ENCODE measurements at places on chromosomes 12 and 14. TPM values are rescaled to one million over a fixed set of nuclear protein-coding genes. Genes with fewer than 3 reads are reported as not detected.

The AQP2 gene
- not detected for total RNA-seq

The BATF gene
- total RNA-seq, result 3.2 TPM

The KRT2 gene
- total RNA-seq, result not detected

The TC2N gene
- total RNA-seq, result 16.8 TPM

The OR4E2 gene
- not detected for total RNA-seq

The RASSF9 gene
- total RNA-seq, result 7.7 TPM

The MRPL42 gene
- total RNA-seq, result 61.4 TPM

The ARG2 gene
- 61.5 TPM for total RNA-seq

The TMEM233 gene
- 0.23 TPM for total RNA-seq

The KRT85 gene
- not detected for total RNA-seq

The ANO2 gene
- total RNA-seq, result 82.9 TPM

The CDK4 gene
- total RNA-seq, result 147 TPM

The WNT1 gene
- total RNA-seq, result not detected

The IAPP gene
- total RNA-seq, result not detected
